Keratinocyte (primary cell): ENCODE measurements at places on chromosomes 13 and 19.

- no peaks in the 10 kb centered on the region for H3K36me3 ChIP-seq
- H3K4me1 ChIP-seq: no peaks in the 10 kb centered on the region
- no peak overlapping the region for H3K27ac ChIP-seq
- no peak for DNase-seq
- H3K4me3 ChIP-seq: no peak overlapping the region
- no peaks in the 10 kb centered on the region for H3K27me3 ChIP-seq
Observed at GRCh38 chr13:83100237-83100636, 782.0 kb downstream of the SLITRK1 start.

DNA sequence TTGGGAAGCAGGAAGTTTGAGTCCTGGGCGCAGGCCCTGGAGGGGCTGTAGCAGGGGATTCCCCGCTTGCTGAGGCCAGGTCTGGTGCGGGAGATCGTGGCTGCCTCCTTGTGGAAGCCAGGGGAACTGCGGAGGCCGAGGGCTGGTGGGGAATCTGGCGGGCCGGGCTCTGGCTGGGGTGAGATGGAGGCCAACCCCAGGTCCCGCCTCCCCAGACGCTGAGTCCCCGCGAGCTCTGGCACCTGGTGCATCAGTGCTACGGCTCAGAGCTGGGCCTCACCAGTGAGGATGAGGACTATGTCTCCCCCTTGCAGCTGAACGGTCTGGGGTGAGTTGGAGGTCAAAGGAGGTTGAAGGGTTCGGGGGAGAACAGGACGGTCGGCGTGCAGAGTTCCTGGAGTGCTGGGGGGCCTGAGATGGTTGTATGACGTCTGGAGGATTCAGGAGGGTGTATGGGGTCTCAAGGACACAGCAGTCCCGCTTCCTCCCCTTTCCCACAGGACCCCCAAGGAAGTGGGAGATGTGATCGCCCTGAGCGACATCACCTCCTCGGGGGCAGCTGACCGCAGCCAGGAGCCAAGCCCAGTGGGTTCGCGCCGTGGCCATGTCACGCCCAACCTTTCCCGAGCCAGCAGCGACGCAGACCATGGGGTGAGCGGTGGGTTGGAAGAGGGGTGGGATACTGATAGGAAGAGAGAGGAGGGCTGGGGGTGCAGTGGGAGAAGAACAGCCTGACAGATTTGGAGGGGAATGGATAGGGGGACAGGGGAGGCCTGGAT, 13.1 kb downstream of the GRAMD1A start:
- H3K27ac ChIP-seq: no peak overlapping the region
- H3K27me3 ChIP-seq: no peaks in the 10 kb centered on the region
- no peaks in the 10 kb centered on the region for H3K4me1 ChIP-seq
- no peak overlapping the region for H3K4me3 ChIP-seq
- H3K36me3 ChIP-seq: peaks cover 18% of the 10 kb centered on the region

GRCh38 chr13:99800951-99801350, 170.6 kb downstream of the ZIC5 start:
- no peak overlapping the region for H3K27ac ChIP-seq
- H3K4me1 ChIP-seq: no peaks in the 10 kb centered on the region
- no peak overlapping the region for H3K4me3 ChIP-seq
- H3K27me3 ChIP-seq: no peaks in the 10 kb centered on the region
- no peak for DNase-seq

DNA sequence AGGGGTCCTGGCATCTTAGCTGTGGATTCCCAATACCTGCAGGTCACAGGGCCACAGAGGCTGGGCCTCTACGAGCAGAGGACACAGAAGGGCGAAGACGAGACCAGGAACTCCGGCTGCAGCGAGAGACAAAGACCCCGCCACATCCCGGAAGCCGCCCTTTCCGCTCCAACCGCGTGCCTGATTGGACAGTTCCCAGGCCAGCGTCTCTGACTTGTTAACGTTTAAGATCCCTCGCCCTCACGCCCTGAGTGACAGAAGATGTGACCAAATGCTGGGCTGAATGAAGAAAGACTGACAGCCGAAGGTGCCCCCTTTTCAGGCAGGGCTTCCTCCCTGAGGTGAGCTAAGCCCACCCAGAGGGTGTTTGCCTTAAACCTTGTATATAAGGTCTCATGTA, at the start of gene ZNF98:
TSS of gene ZNF98 (minus strand) at position 136 of the 400 bp plus-strand sequence. CDS start at position 14, 122 bp downstream.
- peak within 1 kb of the TSS; percentile 3 for H3K4me3 ChIP-seq
- H3K27ac ChIP-seq: no peak within 1 kb of the TSS
- no peaks in the 10 kb centered on the region for H3K36me3 ChIP-seq
- DNase-seq: no peak
- no peaks in the 10 kb centered on the region for H3K4me1 ChIP-seq

- H3K36me3 ChIP-seq: peaks cover 21% of the 10 kb centered on the region
- DNase-seq: no peak
- H3K27ac ChIP-seq: no peak overlapping the region
- H3K4me3 ChIP-seq: no peak overlapping the region
- no peaks in the 10 kb centered on the region for H3K27me3 ChIP-seq
- H3K4me1 ChIP-seq: peaks cover 23% of the 10 kb centered on the region
Observed at GRCh38 chr19:49862391-49863253, 4.8 kb downstream of the PNKP start.

GRCh38 chr13:24053519-24054251, 106.8 kb upstream of the SPATA13 start:
- DNase-seq: peak; percentile 4
- H3K4me3 ChIP-seq: no peak overlapping the region
- no peaks in the 10 kb centered on the region for H3K36me3 ChIP-seq

- no peaks in the 10 kb centered on the region for H3K27me3 ChIP-seq
- peak within 1 kb of the TSS; percentile 82 for H3K4me3 ChIP-seq
Observed at GRCh38 chr19:53394974-53395839, at the start of gene ZNF765. ZNF765 (plus strand) TSS chr19:53395149; CDS start chr19:53398016, 2,867 bp downstream.

GRCh38 chr13:93039131-93039530, 187.5 kb upstream of the GPC6 start:
- no peak overlapping the region for H3K27ac ChIP-seq
- H3K27me3 ChIP-seq: no peaks in the 10 kb centered on the region
- DNase-seq: no peak
- no peaks in the 10 kb centered on the region for H3K4me1 ChIP-seq
- no peak overlapping the region for H3K4me3 ChIP-seq

DNA sequence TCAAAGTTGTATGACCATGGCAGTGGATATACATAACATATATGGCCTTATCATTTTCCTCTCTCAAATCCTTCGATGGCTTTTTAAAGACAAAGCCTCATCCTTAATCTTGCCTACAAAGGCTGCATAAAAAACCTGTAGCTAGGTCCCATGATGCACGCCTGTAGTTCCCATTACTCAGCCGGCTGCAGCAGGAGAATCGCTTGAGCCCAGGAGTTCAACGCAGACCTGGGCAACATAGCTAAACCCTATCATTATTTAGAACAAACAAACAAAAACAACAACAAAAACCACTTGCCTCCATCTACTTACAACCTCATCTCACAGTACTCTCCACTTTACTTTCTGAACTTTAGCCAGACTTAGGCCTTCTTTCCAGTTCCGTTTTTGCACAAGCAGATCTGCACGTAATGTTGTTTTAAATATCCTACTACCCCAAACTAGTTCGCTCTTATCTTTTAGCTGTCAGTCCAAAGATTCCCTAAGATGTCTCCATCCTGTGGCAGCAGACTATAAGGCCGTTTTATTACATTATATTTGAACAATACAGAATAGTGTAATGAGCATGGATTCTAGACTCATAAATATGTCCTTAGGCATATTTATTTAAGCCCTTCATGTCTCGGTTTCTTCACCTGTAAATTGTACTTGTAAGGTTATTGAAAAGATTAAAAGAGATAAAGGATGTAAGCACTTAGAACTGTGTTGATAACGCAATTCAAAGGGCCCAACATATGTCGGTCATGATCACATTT, 969 bp upstream of the POMP start:
- no peaks in the 10 kb centered on the region for H3K27me3 ChIP-seq
- DNase-seq: no peak
- peak overlapping the region; percentile 91 for H3K27ac ChIP-seq
- H3K4me3 ChIP-seq: peak overlapping the region; percentile 76

- H3K4me1 ChIP-seq: peaks cover 17% of the 10 kb centered on the region
- peak overlapping the region; percentile 36 for H3K27ac ChIP-seq
- no peaks in the 10 kb centered on the region for H3K27me3 ChIP-seq
- peaks cover 27% of the 10 kb centered on the region for H3K36me3 ChIP-seq
- H3K4me3 ChIP-seq: no peak overlapping the region
- no peak for DNase-seq
Observed at GRCh38 chr19:55246462-55247451, 12.1 kb downstream of the PPP6R1 start.

GRCh38 chr13:39637890-39638289, 17.6 kb upstream of the COG6 start:
- no peaks in the 10 kb centered on the region for H3K36me3 ChIP-seq
- no peak overlapping the region for H3K4me3 ChIP-seq
- H3K4me1 ChIP-seq: no peaks in the 10 kb centered on the region
- no peak overlapping the region for H3K27ac ChIP-seq

DNA sequence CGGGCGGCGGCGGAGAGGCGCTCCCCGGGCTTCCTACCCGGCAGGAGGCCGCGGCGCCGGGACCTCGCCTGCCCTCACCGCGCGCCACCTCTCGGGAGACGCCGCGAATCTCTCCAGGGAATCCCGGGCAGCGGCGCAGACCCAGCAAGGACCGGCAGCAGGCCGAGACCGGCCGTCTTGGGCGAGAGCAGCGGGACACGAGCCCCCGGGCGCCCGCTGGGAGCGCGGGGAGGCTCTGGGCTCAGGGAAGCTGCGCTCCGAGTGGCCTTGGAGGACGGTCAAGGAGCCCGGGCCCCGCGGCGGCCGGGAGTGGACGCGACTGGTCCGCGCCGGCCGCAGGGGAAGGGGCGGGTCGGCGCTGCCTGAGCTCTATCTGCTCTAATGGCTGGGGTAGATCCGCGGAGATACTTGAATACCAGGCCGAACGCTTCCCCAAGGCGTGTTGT, 14.7 kb downstream of the CDX2 start:
- H3K4me3 ChIP-seq: peak overlapping the region; percentile 68
- no peaks in the 10 kb centered on the region for H3K4me1 ChIP-seq
- no peaks in the 10 kb centered on the region for H3K36me3 ChIP-seq
- no peak overlapping the region for H3K27ac ChIP-seq
- no peak for DNase-seq
- H3K27me3 ChIP-seq: peaks cover 41% of the 10 kb centered on the region

GRCh38 chr19:43470288-43470687, 4.9 kb upstream of the LYPD3 start:
- peaks cover 51% of the 10 kb centered on the region for H3K4me1 ChIP-seq
- no peak overlapping the region for H3K27ac ChIP-seq
- no peak for DNase-seq
- H3K4me3 ChIP-seq: no peak overlapping the region
- no peaks in the 10 kb centered on the region for H3K36me3 ChIP-seq

GRCh38 chr13:44133626-44134025, 240.0 kb upstream of the SERP2 start:
- DNase-seq: no peak
- H3K27ac ChIP-seq: no peak overlapping the region
- no peaks in the 10 kb centered on the region for H3K27me3 ChIP-seq
- no peaks in the 10 kb centered on the region for H3K36me3 ChIP-seq

- H3K4me1 ChIP-seq: no peaks in the 10 kb centered on the region
- H3K36me3 ChIP-seq: no peaks in the 10 kb centered on the region
- no peak overlapping the region for H3K4me3 ChIP-seq
- no peaks in the 10 kb centered on the region for H3K27me3 ChIP-seq
- DNase-seq: no peak
Observed at GRCh38 chr13:46468570-46469463, 81.8 kb upstream of the RUBCNL start.

DNA sequence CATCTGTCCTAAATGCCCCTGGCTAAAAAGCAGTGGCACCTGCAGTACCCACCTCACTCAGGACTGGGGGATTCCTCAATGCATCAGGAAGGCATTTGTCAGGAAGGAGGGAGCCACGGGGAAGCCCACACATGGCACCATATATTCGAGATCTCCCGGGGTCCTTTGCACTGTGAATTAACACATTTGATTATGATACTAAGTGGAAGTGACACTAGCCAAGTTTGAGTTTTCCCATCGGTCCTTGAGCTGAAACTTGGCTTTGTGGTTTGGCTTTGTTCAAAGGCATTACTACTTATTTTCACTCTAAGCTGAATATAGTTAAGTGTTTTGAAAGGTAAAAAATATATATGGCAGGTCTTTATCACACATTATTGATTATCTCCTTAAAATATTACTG, 168.7 kb upstream of the MYO16 start:
- no peak overlapping the region for H3K27ac ChIP-seq
- no peaks in the 10 kb centered on the region for H3K27me3 ChIP-seq
- no peaks in the 10 kb centered on the region for H3K4me1 ChIP-seq
- DNase-seq: no peak
- no peaks in the 10 kb centered on the region for H3K36me3 ChIP-seq

DNA sequence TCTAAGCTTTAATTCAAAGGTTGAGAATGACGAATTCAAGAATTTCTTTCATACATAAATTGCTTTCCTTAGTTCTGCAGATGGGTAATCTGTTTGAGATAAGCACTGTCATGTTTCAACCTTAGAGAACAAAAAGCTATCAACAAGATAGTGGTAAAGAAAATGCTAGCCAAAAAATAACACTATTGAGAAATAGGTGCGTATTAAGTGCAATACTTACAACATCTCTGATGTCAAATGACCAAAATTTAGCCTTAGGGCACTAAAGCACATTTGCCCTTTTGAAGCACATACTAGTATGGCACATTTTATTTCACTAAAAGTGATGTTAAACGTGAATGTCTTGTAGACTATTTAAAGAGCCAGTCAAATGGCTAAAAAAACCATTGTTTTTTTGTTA, 4.9 kb downstream of the KBTBD6 start:
- no peak overlapping the region for H3K4me3 ChIP-seq
- H3K27ac ChIP-seq: no peak overlapping the region

DNA sequence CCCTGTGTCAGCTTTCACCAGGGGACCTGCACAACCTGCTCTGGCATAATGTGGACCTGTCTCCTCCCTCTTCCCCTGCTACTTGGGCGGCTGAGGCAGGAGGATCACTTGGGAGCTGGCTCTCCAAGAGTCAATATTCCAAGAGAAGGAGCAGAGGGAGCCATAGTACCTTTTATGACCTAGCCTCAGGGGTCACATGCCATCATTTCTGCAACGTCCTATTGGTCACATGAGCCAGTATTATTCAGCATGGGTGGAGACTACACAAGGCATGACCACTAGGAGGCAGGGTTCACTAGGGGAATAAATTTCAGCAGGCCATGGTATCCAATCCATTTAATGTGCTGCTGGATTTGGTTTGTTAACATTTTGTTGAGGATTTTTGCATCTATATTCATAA, 12.0 kb upstream of the SHFL start:
- no peak overlapping the region for H3K27ac ChIP-seq
- no peak overlapping the region for H3K4me3 ChIP-seq
- H3K36me3 ChIP-seq: no peaks in the 10 kb centered on the region
- H3K27me3 ChIP-seq: no peaks in the 10 kb centered on the region
- no peak for DNase-seq

DNA sequence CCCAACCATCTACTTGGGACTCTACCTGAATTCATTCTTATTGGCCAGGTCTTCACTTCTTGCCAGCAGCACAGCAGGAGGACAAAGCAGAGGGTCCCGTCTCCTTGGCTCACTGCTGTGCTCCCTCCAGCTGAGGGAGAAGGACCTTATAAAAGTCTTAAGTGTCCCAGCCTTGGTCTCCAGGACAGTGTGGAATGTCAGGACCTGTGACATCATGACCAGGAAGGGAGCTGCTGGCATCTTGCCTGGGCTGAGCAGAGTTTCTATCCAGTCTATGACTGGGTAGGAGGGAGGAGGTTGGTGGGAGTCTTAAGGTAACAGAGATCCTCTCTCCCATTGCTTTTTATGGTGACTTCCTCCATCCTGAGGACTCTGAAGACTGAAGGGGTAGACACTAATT, 56.6 kb upstream of the ANKRD10 start:
- no peak for DNase-seq
- H3K27ac ChIP-seq: no peak overlapping the region
- H3K4me1 ChIP-seq: no peaks in the 10 kb centered on the region
- H3K27me3 ChIP-seq: no peaks in the 10 kb centered on the region
- H3K4me3 ChIP-seq: no peak overlapping the region
- no peaks in the 10 kb centered on the region for H3K36me3 ChIP-seq
